Activated naive CD8-positive, alpha-beta T cell treated with anti-CD3 and anti-CD28 coated beads for 36 hours (primary cell): ENCODE measurements at places on chromosomes 4 and X. TPM values are rescaled to one million over a fixed set of nuclear protein-coding genes. Genes with fewer than 3 reads are reported as not detected.

DNA sequence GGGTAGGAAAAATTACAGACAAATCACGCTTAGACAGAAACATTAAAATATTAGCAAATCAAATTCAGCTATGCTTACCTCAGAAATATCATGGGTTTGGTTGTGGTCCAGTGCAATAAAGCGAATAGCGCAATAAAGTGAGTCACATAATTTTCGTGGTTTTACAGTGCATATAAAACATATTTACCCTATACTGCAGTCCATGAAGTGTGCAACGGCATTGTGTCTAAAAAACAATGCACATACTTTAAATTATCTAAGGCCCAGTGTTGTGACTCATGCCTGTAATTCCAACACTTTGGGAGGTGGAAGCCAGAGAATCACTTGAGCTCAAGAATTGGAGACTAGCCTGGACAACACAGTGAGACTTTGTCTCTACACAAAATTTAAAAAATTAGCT, 195.7 kb upstream of the IL1RAPL1 start:
- no peaks in the 10 kb centered on the region for H3K4me1 ChIP-seq
- no peak overlapping the region for H3K27ac ChIP-seq
- no peak for DNase-seq

DNA sequence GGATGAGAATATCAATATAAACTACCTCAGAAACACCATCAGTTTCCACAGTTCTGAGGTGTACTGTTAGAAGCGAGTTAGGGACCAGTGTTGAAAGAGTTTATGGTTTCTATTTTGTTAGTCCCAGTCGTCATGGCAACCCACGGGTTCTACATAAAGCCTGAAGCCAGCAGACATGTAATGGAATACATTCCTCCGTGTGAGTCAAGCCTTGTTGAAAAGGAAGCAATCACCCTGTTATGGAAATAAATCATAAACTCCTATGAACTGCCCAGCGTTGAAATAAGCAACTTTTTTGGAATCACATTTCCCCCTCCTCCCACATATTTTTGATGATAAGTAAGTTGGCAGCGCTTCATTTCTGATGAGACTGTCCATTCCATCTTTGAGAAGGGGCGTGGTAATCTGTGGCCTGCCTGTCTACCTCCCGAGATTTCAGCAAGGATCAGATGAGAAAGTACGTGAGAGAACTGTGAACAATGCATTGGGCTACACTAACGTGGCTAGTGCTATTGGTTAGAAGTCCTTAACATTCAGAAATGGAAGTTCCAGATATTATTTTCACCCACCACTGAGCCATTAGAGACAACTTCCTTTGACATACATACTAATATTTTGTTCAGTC, 40.4 kb upstream of the PDHA1 start:
- no peak for DNase-seq
- no peaks in the 10 kb centered on the region for H3K4me1 ChIP-seq
- H3K4me3 ChIP-seq: no peak overlapping the region
- H3K27ac ChIP-seq: no peak overlapping the region

DNA sequence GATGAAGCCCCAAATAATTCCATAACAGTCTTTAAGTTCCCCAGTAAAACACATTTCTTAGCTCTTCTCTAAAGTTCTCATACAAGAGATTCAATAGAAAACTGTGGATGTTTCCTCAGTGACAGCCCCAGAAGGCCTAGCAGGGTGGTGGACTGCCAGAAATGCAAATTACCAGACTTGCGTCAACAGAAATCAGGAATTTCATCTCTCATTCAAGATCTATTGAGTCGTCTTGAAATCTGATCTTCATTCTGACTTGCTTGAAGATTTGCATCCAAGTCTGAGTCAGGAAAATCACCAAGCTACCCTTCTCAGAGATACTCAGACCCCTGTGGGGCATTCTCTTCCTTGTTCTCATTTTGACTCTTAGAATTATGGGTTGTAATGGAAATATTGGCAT, 68.9 kb upstream of the NDP start:
- no peak overlapping the region for H3K4me3 ChIP-seq
- no peaks in the 10 kb centered on the region for H3K4me1 ChIP-seq
- no peaks in the 10 kb centered on the region for H3K27me3 ChIP-seq
- no peaks in the 10 kb centered on the region for H3K36me3 ChIP-seq
- H3K27ac ChIP-seq: no peak overlapping the region

- H3K27me3 ChIP-seq: no peaks in the 10 kb centered on the region
- H3K4me3 ChIP-seq: no peak overlapping the region
- peaks cover 5% of the 10 kb centered on the region for H3K4me1 ChIP-seq
- H3K36me3 ChIP-seq: peaks cover 10% of the 10 kb centered on the region
Measured at GRCh38 chr4:10086506-10087120, 30.0 kb downstream of the WDR1 start.

- H3K4me3 ChIP-seq: no peak overlapping the region
- no peaks in the 10 kb centered on the region for H3K27me3 ChIP-seq
- peaks cover 14% of the 10 kb centered on the region for H3K4me1 ChIP-seq
- peak; percentile 5 for DNase-seq
- H3K36me3 ChIP-seq: peaks cover 6% of the 10 kb centered on the region
- peak overlapping the region; percentile 75 for H3K27ac ChIP-seq
Measured at GRCh38 chrX:42869659-42870476, 91.9 kb upstream of the PPP1R2C start.

DNA sequence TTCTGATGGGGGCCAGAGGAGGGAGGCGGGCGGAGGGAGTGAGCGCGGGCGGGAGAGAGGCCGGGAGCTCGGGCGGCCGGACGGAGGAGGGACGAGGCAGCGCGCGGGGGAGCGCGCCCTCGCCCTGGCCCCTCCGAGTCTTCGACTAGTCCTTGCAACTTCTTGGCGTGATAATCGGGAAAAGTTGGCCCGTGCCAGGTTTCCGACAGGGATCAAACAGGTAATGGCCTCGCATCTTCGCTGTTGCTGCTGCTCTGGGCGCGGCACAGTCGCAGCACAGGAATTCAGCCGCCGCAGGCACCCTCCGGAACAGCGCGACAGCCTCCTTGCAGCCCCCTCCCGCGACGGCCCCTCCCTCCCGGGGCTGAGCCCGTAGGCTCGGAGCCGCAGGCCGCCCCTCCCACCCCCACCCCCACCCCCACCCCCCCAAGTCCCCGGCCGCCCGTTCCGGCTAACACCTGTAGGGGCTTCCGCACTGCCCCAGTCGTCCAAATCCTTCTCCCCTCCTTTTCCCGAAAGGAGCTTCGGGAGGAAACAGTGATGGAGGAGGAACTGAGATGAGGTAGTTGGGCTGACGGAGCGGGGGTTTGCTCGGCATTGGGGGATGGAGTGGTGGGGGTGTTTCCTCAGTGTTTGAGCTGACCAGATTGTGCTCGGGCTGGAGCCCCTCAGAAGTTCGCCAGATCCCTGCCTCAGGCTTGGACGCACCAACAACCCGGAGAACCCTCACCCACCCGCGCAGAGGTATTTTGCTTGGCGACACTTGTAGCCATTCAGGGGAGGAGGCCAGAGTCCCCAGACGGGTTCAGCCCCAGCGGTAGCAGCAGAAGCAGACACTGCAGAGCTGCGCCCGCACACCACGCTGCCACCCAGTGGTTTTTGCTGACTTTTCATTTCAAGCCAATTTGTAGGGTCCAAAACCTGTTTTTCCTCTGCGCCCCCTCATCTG, at the start of gene FGF13:
TSS of gene FGF13 (minus strand) at position 319 of the 949 bp plus-strand sequence. CDS start 714 bp downstream, outside the sequence.
- no peak within 1 kb of the TSS for H3K27ac ChIP-seq

DNA sequence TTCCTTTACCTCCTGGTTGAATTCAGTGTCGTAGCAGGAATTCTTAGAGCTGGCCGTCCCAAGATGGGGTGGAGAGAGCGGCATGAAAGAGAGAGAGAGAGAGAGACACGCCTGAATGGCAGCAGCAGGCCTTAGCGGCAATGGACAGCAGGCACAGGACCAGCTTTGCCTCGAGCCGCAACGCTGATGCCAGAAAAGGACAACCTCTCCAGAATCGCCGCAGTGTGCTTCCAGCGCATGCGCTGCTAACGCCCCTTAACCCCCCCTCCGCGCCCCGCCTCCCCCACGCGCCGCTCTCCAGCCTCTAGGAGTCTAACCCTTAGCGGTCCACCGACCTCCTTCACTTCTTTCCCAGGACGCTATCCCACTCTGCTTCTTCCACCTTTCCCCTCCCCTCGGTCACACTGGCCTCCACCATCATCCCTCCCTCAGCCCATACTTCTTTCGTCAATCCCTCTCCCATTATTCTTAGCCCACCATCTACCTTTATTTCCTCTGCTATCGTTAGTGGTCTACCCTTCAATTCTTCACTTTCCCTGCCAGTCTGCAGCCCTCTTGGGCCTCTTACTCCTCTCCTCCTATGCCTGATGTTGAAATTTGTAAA, 10.5 kb upstream of the ZCCHC13 start:
- peak; percentile 52 for DNase-seq
- peaks cover 17% of the 10 kb centered on the region for H3K36me3 ChIP-seq
- peaks cover 13% of the 10 kb centered on the region for H3K4me1 ChIP-seq
- H3K4me3 ChIP-seq: peak overlapping the region; percentile 92
- H3K27me3 ChIP-seq: no peaks in the 10 kb centered on the region

DNA sequence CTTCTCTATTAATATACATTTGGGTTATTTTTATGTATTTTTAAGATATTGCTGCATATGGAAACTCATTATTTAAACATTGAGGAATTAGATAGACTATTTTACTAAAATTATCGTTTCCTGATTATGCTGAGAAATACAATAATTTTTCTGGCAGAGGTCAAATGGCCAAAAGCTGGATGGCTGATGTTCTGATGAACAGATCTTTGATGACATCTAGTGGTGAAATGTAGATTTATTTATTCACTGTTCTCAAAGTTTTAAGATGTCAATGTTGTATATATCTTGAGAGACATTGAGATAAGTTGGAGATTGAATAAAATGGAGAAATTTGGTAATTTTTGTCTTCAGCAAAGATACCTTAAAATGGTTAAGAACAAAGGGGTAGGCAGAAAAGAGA, 96.2 kb downstream of the UGT8 start:
- DNase-seq: no peak
- H3K36me3 ChIP-seq: no peaks in the 10 kb centered on the region
- peaks cover 9% of the 10 kb centered on the region for H3K27me3 ChIP-seq

- H3K4me3 ChIP-seq: no peak overlapping the region
- H3K36me3 ChIP-seq: no peaks in the 10 kb centered on the region
- no peak for DNase-seq
- no peak overlapping the region for H3K27ac ChIP-seq
- no peaks in the 10 kb centered on the region for H3K4me1 ChIP-seq
Measured at GRCh38 chrX:69309074-69309792, 144.0 kb upstream of the PJA1 start.

Gene ANXA3
- total RNA-seq: 2.8 TPM

GRCh38 chrX:13165266-13166189, 121.1 kb upstream of the FAM9C start:
- H3K36me3 ChIP-seq: peaks cover 7% of the 10 kb centered on the region
- peaks cover 14% of the 10 kb centered on the region for H3K4me1 ChIP-seq
- no peak for DNase-seq
- no peaks in the 10 kb centered on the region for H3K27me3 ChIP-seq
- no peak overlapping the region for H3K4me3 ChIP-seq
- no peak overlapping the region for H3K27ac ChIP-seq

DNA sequence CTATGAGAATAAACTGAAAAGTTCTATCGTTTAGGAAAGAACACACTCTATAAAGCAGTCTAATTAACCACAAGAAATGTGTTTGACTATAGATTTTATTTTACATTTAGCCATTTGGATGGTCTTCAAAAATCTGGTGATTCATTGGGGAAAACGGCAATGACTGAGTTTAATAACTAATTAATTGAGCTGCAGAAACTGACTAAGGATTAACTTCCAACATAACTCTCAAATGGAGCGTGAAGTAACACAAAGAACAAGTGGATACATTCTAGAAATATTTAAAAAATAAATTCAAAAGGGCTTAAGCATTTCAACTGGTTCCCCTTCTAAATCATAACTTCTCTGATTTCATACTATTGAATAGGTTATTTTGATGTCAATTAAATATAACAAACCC, 1582.4 kb downstream of the PCDH18 start:
- H3K27me3 ChIP-seq: no peaks in the 10 kb centered on the region
- H3K27ac ChIP-seq: no peak overlapping the region
- no peaks in the 10 kb centered on the region for H3K4me1 ChIP-seq
- H3K4me3 ChIP-seq: no peak overlapping the region
- DNase-seq: no peak
- H3K36me3 ChIP-seq: no peaks in the 10 kb centered on the region

GRCh38 chrX:30573125-30573524, 4.4 kb downstream of the TASL start:
- peaks cover 13% of the 10 kb centered on the region for H3K4me1 ChIP-seq
- H3K27me3 ChIP-seq: no peaks in the 10 kb centered on the region
- no peak for DNase-seq
- H3K27ac ChIP-seq: no peak overlapping the region

GRCh38 chr4:140308366-140309123, 64.9 kb upstream of the SCOC start:
- no peaks in the 10 kb centered on the region for H3K36me3 ChIP-seq
- H3K27ac ChIP-seq: no peak overlapping the region
- H3K4me3 ChIP-seq: no peak overlapping the region

Gene SPIN2B
- 5.4 TPM for total RNA-seq
